Inflammatory macrophage treated with lipopolysaccharide for 1 hour (primary cell): ENCODE measurements at places on chromosomes 7 and 10.
A peak's percentile ranks its signal among the peaks of the same experiment; 100 is the strongest.

DNA sequence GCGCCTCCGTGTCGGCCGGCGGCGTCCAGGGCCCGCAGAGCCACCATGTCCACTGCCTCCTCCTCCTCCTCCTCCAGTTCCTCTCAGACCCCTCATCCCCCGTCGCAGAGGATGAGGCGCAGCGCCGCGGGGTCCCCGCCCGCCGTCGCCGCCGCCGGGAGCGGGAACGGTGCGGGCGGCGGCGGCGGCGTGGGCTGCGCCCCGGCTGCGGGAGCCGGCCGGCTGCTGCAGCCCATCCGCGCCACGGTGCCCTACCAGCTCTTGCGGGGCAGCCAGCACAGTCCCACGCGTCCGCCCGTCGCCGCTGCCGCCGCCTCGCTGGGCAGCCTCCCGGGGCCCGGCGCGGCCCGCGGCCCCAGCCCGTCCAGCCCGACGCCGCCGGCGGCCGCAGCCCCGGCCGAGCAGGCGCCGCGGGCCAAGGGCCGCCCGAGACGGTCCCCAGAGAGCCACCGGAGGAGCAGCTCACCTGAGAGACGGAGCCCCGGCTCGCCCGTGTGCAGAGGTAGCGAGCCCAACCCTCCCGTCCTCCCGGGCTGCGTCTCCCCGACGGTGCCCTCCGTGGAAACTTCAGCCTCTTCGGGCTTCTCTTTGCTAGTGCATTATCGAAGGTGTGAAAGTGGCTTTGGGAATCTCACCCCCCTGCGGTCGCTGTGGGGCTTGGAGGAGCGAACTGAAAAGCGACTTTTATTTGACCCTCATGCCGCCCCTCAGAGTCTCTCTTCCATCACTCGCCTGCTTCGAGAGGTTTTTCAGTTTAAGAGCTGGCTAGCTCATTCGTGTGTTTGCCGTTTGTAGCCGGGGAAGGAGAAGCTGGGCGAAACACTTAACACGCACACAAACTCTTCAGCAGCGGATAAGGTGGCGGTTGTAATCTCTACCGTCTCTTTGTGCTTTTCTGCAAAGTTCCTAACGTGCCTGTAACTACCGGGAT is 975 bp downstream of the GLCCI1 start:
- peak; percentile 26 for DNase-seq

DNA sequence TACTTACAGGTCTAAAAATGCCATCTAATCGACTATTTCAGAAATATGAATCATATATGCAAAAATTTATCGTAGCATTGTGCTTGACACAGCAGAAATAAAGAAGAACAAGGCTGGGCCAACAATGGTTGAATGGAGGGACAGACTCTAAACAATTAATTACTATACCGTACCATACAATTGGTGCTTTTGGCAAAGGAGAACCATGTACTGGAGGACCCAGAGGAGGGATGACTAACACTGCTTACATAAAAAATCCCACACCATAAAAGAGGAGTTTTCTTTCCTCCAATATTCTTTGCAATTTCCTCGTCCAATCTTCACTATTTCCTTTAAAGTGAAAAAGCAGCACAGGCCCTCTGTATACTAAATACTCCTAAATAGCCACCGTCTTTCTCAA is 94.1 kb downstream of the SGMS1 start:
- DNase-seq, result no peak

DNA sequence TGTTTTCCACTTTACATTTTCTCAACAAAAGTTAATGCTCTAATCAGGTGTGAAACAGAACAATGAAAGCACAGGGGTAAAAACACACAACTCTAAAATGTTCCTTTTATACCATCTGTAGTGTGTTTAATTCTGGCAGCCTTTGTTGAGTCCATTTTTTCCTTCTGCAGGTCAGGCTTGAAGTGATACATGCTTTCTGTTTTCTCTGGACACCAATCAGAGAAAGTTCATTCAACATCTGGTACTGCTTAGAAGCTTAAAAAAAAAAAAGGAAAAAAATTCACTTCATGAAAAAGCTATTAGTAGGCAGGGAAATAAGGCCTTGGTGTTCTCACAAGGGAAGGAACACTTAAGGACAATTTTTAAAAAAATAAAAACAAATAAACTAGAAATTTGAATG is 231.3 kb upstream of the RHOBTB1 start:
- no peak for DNase-seq

- no peak for DNase-seq
Observed at GRCh38 chr10:87753995-87754866, 63.8 kb downstream of the ATAD1 start.

- no peak for DNase-seq
Observed at GRCh38 chr10:1961989-1962388, 224.7 kb upstream of the ADARB2 start.

DNA sequence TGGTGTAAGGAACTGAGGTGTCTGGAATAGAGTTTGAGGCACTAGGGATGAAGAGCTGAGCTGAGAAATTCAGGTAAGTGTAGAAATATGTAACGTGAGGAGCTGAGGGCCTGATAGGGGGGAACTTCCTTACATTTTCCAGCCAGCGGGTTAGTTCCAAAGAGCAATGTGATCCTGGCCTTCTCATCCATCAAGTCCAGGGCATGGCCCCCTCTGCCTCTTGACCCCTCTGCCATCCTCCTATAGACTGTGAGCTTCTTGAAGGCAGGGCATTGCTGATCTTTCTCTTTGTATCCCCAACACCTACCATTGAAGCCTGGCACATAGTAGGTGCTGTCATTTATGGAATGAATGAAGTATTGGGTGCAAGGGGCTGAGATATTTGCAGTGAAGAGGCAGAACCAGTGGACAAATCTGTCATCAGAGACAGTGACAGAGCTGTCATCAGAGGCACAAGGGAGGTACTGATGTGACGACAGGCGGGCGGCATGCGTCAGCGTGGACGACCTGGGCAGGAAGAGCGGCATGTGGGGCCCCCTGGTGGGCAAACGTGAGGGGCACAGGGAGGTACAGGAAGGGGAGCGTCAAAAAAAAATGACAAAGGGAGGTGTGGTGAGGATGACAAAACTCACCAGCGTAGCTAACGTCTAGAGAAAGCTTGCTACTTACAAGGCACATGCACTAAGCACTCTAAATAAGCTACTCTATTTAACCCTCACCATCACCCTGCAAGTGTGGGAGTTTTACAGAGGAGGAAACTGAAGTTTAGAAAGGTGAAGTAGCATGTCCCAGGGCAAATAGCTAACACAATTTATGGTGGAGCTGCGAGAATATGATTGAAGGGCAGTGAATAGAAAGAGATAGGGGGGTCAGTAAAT is 5.2 kb upstream of the CAMK2G start:
- DNase-seq, result peak; percentile 87

DNA sequence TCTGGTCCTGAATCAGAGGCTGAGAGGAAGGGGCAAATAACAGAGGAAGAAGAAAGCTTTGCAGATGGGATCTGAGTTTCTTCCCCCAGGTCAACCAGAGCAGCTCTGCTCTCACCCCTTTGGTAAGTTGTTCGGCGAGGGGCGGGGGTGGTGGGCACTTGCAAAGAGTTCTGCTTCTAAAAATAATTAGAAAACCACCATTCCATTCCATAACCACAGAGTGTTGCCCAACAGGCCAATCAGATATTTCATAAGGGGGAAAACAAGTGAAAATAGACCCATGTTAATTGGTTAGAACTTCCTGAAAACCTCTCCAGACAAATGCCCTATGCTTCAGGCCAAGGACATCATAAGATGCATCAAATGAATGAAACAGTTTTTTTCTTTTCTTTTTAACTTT is 43.6 kb upstream of the R3HCC1L start:
- DNase-seq, result peak; percentile 12

GRCh38 chr7:10579561-10579960 is 394.1 kb upstream of the PHF14 start:
- no peak for DNase-seq

GRCh38 chr7:28774261-28774988 is 183.7 kb downstream of the TRIL start:
- no peak for DNase-seq

DNA sequence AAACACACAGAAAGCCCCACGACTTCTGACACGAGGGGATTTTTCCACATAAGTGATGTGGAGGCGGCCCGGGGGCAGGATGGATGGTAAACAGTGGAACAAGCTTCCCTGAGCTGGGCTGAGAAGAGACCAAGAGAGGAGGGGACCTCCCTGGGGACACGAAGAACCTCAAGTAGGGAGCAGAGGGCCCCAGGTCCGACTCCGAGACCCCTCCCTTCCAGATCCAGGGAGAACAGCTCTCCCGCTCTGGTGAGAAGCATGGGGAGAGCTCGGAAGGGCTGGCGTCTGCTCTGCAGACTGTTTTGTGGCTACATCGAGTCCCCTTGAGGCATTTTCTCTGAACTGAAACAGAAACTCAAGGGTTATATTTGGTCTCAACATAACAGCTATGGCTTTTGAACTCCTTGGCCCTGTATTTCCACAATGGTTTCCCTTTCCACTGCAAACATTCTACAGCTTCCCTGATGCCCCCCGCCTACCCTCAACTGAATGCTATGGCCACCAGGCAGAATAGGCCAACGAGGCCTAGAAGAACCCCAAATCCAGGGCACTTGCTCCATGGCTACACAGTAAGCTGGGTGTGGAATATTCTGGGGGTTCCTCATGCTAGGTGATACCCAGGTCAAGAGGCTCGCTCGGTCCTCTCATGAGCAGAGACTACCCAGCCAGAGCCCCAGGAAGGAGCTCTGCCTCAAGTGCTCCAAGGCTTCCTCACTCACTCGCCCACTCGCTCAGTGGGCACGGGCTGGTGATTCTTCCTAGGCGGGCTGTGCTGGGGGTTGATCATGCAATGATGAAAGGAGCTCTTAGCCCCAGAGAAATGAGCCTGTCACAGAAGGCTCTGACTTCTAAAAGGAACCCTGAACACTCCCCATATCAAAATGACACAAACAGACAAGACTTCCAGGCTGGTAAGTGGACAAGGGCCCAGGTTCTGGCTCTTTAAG is 47.5 kb downstream of the FAM53B start:
- no peak for DNase-seq

DNA sequence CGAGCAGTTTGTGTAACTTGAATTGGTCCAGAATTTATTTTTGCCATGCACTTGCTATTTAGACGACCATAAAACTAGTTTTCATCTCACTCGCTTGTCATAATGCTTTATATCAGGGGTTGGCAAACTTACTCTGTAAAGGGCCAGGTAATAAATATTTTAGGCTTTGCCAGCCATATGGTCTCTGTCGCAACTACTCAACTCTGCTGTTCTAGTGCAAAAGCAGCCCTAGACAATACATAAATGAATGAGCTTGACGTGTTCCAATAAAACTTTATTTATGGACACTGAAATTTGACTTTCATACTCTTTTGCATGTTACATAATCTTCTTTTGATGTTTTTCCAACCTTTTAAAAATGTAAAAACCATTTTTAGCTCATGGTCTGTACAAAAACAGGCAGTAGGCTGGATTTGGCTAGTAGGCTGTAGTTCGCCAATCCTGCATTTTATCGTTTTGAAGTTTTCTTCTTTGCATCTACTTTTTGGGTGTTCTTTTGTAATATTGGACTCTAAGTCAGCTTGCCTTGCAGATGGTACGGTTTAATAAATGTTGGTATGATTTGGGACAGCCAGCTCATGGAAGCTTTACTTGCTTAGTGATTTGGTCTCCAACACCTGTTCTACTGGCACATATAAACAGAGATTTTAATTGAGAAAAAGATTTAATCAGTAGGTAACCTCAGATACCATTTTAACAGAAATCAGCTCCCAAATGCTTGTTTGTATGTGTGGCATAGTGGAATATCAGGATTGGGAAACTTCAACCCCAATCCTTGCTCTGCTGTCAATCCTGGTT is 25.6 kb downstream of the SND1 start:
- no peak for DNase-seq

GRCh38 chr7:155787171-155787851 is 25.0 kb downstream of the SHH start:
- no peak for DNase-seq

GRCh38 chr7:38187794-38188440 is 9.9 kb downstream of the STARD3NL start:
- DNase-seq, result no peak

DNA sequence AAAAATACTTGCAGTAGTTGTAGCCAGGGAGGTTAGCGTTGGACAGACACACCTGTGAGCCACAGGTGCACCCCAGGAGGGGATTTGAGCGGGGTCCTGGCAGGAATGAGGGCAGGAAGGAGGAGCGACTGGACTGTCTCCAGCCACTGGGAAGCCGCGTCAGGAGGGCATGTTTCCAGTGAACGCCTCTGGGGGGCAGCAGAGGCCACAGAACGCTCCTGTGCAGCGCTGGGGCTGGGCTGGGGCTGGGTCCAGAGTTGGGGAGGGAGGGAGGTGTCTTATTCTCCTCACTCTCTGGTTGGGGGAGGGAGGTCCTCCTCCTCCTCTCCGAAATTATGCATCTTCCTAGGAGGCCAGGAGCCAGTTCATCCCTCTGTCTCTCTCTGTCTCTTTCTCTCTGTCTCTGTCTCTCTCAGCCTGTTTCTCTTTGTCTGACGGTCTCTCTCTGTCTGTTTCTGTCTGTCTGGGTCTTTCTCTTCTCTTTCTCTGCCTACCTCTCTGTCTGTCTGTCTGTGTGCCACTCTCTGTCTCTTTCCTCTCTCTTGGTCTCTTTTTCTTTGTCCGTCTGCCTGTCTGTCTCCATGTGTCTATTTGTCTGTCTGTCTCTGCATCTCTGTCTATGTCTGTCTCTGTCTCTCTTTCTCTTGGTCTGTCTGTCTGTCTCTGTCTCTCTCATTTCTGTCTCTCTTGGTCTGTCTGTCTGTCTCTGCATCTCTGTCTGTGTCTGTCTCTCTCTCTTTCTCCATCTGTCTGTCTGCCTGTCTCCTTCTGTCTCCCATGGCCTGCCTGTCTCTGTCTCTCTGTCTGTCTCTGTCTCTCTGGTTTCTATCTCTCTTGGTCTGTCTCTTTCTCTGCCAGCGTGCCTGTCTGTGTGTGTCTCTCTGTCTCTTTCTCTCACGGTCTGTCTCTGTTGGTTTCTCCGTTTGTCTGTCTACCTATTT is 9.9 kb upstream of the PSMG3 start:
- DNase-seq, result peak; percentile 73

- DNase-seq, result no peak
Observed at GRCh38 chr7:29593459-29593858, 29.8 kb downstream of the PRR15 start.

DNA sequence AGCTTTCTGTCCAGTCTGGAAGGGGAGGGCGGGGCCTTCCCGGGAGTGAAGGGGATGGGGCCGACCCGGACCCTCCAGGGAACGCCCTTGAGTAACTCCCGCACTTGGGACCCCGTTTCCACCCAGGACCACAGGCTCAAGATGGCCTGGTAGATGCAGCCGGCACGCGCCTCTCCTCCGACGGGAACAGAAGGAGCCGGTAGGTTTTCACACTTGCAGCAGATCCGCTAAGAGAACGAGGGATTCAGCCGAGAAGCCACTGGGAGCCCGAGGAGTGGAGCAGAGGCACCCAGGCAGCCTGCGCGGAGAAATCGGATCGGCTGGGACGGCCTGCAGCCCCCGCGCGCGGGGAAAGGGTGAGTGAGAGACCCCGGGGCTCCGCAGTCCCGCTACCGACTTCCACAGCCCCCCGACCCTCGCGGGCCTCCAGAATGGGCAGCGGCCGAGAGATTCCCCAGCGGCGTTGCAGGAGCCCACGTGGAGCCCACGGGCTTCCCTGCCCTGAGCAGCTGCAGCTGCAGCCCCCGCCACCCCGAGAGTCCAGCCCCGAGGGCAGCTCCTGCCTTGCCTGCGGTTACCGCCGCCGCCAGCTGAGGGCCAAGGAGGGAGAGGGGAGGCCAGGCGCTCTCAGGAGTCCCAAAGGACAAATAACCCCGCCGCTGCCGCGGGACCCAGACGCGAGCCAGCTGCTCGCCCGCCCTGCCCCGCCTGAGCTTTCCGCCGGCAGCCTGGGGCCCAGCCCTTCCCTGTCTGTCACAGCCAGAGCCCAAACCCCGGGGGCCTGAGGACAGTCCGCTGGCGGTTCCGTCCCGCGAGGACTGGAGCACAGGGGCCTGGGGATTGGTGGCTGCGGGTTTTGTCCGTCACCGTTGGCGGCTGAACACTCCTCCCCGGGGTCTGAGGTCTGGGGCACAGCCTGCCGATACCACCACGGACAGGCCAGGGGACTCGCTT is 21.8 kb downstream of the IFT22 start:
- no peak for DNase-seq
